ENCODE measurements at places on chromosomes 1 and 21. TPM values are rescaled to one million over a fixed set of nuclear protein-coding genes. Genes with fewer than 3 reads are reported as not detected.

DNA sequence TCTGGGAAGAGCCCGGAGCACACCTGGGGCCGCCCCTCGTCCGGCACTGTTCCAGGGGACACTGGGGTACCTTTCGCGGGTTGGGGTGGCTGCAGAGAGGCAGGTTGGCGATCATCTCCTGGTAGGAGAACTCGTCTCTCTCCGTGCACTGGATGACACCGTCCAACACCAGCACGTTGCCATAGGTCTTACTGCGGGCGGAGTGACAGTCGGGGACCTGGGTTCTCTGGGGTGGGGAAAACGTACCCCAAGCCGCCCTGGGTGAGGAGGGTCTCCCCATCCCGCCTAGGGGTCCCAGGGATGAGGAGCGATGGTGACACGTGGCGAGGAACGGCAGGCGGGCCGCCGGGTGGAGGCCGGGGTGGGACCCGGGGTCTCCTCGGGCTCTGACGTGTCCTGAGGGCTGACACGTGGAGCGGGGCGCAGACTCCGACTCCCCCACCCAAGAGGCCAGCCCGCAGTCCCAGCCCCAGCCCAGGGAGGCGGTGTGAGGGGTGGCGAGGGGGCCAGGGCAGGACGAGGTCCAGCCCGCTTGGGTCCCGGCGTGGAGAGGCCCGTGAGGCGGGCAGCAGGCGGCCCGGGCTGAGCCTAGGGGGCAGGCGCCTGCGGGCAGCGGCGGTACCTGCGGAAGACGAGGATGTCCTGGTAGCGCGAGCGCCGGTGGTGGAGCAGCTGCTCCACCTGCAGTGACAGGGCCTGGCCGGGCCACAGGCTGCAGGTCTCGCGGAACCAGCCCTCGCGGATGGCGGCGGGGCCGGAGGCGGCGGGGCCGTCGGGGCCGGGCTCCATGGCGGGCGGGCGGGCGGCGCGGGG lies 457 bp downstream of the SRM start:
- peak overlapping the region; percentile 95 for H3K4me3 ChIP-seq
- H3K27ac ChIP-seq, result peak overlapping the region; percentile 75

Gene LMX1A
- not detected for total RNA-seq

GRCh38 chr1:228072658-228073043 lies 9.9 kb upstream of the ARF1 start:
- DNase-seq, result no peak
- no peaks in the 10 kb centered on the region for H3K4me1 ChIP-seq
- H3K27me3 ChIP-seq, result no peaks in the 10 kb centered on the region
- no peak overlapping the region for H3K4me3 ChIP-seq
- H3K27ac ChIP-seq, result no peak overlapping the region

GRCh38 chr1:21823206-21823979 lies 11.3 kb downstream of the LDLRAD2 start:
- no peaks in the 10 kb centered on the region for H3K4me1 ChIP-seq
- no peak overlapping the region for H3K4me3 ChIP-seq
- peak; percentile 93 for DNase-seq
- H3K27ac ChIP-seq, result no peak overlapping the region
- H3K36me3 ChIP-seq, result peaks cover 39% of the 10 kb centered on the region

Gene CD1E
- not detected for total RNA-seq

DNA sequence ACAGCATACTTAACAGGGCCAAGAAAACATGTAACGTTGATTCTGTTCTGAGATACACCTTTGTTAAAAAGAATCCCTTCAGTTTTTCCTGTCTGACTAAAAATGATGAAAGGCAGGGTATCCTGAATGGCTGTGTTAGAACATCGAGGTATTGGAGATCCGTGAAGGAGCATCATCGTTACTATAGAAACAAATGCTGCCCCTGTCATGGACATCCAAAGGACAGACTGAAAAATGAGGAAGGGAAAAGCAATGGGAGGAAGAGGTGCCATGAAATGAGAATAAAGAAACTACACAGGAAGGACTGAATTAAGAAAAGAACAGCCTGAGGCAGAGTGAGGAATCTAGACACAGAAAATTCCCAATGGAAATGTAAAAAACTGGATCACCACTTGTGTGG lies 257.9 kb downstream of the PDE4B start:
- no peak for DNase-seq
- no peak overlapping the region for H3K27ac ChIP-seq
- peaks cover 7% of the 10 kb centered on the region for H3K27me3 ChIP-seq

DNA sequence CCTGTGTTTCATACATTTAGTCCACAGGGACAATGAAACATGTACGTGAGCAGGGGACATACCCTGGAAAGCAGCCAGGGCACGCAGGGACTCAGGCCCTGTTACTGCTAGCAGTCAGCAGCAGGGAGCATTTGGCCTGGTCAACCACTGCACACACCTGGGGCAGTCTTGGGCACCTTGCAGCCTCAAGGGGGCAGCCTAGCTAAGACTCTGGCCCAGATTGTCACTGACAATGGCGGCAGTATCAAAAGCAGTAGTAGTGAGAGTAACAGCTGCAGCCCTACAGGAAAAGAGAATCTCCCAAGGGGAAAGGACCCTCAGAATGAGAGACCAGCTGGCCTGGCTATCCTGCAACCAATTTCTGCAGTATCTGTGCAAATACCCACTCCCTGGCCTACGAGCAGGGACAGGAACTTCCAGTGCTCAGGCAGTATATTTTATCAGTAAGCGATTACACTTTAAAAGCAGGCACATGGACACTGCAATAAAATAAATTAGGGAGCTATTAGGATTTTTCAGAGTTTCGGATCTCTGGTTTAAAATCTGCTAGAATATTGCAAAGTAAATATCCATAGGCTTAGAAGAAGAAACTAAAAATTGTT lies 475.6 kb downstream of the LTN1 start:
- peaks cover 17% of the 10 kb centered on the region for H3K4me1 ChIP-seq
- H3K27me3 ChIP-seq, result no peaks in the 10 kb centered on the region
- no peak overlapping the region for H3K27ac ChIP-seq
- DNase-seq, result no peak
- H3K36me3 ChIP-seq, result no peaks in the 10 kb centered on the region

Gene NFASC
- total RNA-seq, result not detected

Gene PTPRC
- total RNA-seq, result not detected

Gene SUSD4
- 0.85 TPM for total RNA-seq

DNA sequence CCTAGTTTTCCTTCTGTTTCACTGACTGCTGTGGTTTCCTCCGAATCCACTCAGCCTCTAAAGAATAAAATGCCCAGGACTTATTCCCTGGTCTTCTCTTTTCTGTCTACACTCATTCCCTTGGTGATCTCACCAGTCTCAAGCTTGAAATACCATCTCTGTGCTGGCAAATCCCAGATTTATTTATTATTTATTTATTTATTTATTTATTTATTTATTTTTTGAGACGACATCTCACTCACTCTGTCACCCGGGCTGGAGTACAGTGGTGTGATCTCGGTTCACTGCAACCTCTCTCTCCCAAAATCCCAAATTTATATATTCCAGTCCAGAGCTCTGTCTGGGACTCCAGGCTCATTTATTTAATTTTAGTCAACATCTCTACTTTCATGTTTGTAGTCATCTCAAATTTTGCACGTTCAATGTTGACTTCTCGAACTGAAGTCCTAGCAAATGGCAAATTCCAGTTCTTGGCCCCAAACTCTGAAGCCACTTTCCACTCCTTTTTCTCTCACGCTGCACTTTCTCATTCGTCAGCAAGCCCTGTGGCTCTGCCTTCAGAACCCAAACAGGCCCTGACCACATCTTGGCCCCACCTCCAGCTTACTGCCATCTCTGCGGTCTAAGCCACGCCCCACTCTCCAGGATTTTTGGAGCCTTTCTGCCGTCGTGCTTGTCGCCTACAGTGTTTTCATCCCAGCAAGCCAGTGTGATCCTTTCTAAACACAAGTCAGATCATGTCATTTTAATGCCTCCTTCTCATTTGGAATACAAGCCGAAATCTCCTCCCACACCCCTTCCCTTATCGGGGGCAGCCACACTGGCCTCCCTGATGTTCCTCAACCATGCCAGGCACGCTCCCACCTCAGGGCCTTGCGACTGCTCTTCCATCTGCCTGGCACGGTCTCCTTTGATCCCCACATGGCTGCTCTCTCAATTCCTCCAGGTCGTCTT lies 14.2 kb upstream of the TENT5B start:
- no peaks in the 10 kb centered on the region for H3K27me3 ChIP-seq
- no peak overlapping the region for H3K4me3 ChIP-seq
- H3K36me3 ChIP-seq, result no peaks in the 10 kb centered on the region
- DNase-seq, result no peak
- peaks cover 30% of the 10 kb centered on the region for H3K4me1 ChIP-seq
- peak overlapping the region; percentile 90 for H3K27ac ChIP-seq

DNA sequence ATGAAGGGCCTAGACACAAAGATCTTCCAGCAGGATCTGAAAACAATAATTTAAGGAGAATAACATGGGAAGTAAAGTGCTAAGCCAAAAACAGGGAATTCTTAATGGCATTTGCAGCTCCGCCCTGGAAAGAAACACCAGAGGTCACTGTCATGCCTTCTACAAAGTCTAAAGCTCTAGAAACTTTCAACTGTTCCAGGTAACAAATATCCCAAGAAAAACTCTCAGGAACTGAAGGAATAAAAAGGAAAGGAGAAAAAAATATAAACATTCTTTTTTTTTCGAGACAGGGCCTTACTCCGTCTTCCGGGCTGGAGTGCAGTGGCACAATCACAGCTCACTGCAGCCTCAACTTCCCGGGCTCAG lies 13.2 kb downstream of the ZC3H12A start:
- H3K4me1 ChIP-seq, result peaks cover 19% of the 10 kb centered on the region
- no peaks in the 10 kb centered on the region for H3K27me3 ChIP-seq
- peaks cover 9% of the 10 kb centered on the region for H3K36me3 ChIP-seq
- peak overlapping the region; percentile 81 for H3K27ac ChIP-seq

GRCh38 chr1:185439727-185440415 lies 122.8 kb upstream of the IVNS1ABP start:
- no peak overlapping the region for H3K4me3 ChIP-seq
- no peaks in the 10 kb centered on the region for H3K27me3 ChIP-seq
- H3K36me3 ChIP-seq, result no peaks in the 10 kb centered on the region

DNA sequence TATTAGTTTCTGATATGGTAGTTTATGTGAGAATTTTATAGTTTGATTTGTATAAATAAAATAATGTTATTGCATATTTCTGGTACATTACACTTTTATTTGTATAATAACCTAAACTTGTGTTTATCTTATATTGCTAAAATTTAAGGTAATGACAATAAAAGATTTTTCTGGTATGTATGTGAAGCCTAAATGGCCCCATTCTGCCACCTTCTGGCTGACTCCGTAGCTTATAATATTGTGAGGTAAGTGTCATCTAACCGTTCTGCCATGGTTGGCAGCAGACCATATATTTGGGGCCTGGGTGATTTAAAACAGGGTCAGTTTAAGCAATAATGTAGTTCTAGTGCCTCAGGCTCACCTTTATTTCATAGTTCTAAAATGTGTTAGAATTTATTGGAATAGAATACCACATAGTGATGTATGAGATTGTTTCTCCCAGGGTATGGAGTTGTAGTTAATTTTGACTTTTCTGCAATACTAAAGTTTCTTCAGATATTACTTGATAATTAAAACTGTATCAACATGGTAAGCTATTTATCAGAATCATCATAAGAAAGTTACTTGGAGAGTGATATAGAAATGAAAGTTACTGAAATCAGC lies 21.2 kb upstream of the PRKACB start:
- no peak overlapping the region for H3K4me3 ChIP-seq
- H3K27me3 ChIP-seq, result no peaks in the 10 kb centered on the region
- H3K4me1 ChIP-seq, result peaks cover 5% of the 10 kb centered on the region
- H3K27ac ChIP-seq, result no peak overlapping the region

Gene HORMAD1
- total RNA-seq, result not detected

Gene C1orf167
- 0.36 TPM for total RNA-seq

GRCh38 chr1:167168424-167168823 lies 52.3 kb upstream of the POU2F1 start:
- no peak for DNase-seq
- no peak overlapping the region for H3K27ac ChIP-seq
- no peaks in the 10 kb centered on the region for H3K27me3 ChIP-seq
- peaks cover 59% of the 10 kb centered on the region for H3K4me1 ChIP-seq

GRCh38 chr21:35475009-35475408 lies 425.9 kb upstream of the RUNX1 start:
- no peaks in the 10 kb centered on the region for H3K27me3 ChIP-seq
- H3K4me1 ChIP-seq, result peaks cover 42% of the 10 kb centered on the region
- H3K27ac ChIP-seq, result no peak overlapping the region
- H3K4me3 ChIP-seq, result no peak overlapping the region

- peaks cover 9% of the 10 kb centered on the region for H3K36me3 ChIP-seq
- no peaks in the 10 kb centered on the region for H3K27me3 ChIP-seq
- H3K4me3 ChIP-seq, result no peak overlapping the region
- no peak for DNase-seq
- no peak overlapping the region for H3K27ac ChIP-seq
Measured at GRCh38 chr21:38777531-38777930, 28.2 kb upstream of the ETS2 start.

- no peaks in the 10 kb centered on the region for H3K36me3 ChIP-seq
- H3K27ac ChIP-seq, result no peak overlapping the region
- no peaks in the 10 kb centered on the region for H3K4me1 ChIP-seq
- peaks cover 4% of the 10 kb centered on the region for H3K27me3 ChIP-seq
Measured at GRCh38 chr1:161705537-161705936, 1.5 kb upstream of the FCRLA start.

GRCh38 chr1:169906938-169907337 lies 13.2 kb upstream of the SCYL3 start:
- H3K4me1 ChIP-seq, result peaks cover 4% of the 10 kb centered on the region
- H3K27ac ChIP-seq, result no peak overlapping the region
- H3K4me3 ChIP-seq, result no peak overlapping the region
- H3K36me3 ChIP-seq, result peaks cover 2% of the 10 kb centered on the region

GRCh38 chr1:202129453-202130296 lies 7.0 kb downstream of the GPR37L1 start:
- no peaks in the 10 kb centered on the region for H3K4me1 ChIP-seq
- H3K36me3 ChIP-seq, result peaks cover 12% of the 10 kb centered on the region
- H3K4me3 ChIP-seq, result no peak overlapping the region
- no peak for DNase-seq
- no peak overlapping the region for H3K27ac ChIP-seq
- H3K27me3 ChIP-seq, result no peaks in the 10 kb centered on the region

DNA sequence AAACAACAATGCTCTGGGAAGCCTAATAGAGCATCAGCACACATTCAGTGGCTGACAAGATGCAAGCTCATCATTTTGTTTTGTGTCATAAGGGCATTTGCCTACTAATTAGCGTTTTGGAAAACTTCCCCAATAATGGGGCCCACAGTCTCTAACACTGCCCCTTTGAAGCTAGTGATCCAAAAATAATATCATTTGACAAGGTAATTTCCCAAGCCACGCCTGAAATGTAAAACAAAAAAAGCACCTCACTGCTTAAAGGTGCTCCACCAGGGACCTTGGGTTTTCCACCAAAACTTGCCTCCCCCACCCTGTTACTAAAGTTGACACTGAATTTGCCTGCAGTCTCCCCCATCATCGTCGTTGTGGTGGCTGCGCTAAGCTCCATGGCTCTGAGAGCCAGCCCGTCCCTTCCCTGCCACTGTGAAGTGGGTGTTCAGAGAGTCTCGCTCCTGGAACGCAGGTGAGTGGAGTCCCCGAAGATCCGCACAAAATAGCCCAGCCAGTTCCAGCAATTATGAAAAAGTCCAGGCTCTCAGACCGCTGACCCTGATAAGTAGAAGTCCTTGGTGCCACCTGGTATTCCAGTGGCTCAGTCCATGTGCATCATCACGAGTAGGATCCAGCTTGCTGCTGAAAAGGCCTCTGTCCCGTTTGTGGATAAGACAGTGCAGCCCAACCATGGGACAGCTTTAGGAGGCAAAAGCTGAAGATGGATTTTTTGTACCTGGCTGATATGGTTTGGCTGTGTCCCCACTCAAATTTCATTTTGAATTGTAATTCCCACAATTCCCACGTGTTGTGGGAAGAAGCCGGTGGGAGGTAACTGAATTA lies 52.2 kb downstream of the RAB3GAP2 start:
- no peak overlapping the region for H3K4me3 ChIP-seq
- H3K36me3 ChIP-seq, result no peaks in the 10 kb centered on the region
- H3K4me1 ChIP-seq, result peaks cover 10% of the 10 kb centered on the region
- no peak for DNase-seq
- peak overlapping the region; percentile 22 for H3K27ac ChIP-seq
- no peaks in the 10 kb centered on the region for H3K27me3 ChIP-seq

Gene APCS
- total RNA-seq, result not detected

All from chondrocyte (in vitro differentiated cells).